ENCODE measurements at places on chromosomes 2 and 18.

DNA sequence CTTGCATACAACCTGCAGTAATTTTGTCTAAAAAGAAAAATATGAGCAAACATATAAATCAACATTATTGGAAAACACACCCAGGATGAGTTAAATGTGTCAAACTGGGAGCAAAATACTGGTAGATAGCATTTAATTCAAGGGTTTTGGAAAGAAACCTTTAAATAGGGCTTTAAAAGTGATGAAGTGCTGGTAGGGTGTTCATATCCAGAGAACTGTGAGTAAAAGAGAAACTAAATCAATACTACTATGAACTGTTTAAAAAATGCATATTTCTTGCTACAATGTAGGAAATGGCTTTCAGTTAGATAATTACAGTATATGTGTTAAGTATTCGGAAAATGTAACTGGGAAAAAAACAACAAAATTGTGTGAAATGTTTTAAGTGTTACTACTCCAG is 117.8 kb downstream of the ATAD2B start:
- no peak for DNase-seq

- DNase-seq = no peak
Observed at GRCh38 chr2:200509235-200509611, 645 bp downstream of the KCTD18 start.

- no peak for DNase-seq
Observed at GRCh38 chr2:219628986-219629901, 1.8 kb downstream of the SLC4A3 start.

DNA sequence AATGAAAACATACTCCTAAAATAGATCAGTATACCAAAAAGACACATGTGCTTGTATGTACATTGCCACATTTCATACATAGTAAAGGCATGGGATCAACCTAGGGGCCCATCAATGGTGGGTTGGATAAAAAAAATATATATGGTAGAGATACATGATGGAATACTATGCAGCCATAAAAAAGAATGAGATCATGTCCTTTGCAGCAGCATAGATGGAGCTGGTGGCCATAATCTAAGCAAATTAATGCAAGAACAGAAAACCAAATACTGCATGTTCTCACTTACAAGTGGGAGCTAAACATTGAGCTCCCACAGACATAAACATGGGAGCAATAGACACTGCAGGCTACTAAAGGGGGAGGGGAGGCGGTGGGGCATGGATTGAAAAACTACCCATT is 18.6 kb upstream of the NCOA1 start:
- no peak for DNase-seq

GRCh38 chr2:58047373-58047935 is 848 bp downstream of the VRK2 start:
- no peak for DNase-seq

DNA sequence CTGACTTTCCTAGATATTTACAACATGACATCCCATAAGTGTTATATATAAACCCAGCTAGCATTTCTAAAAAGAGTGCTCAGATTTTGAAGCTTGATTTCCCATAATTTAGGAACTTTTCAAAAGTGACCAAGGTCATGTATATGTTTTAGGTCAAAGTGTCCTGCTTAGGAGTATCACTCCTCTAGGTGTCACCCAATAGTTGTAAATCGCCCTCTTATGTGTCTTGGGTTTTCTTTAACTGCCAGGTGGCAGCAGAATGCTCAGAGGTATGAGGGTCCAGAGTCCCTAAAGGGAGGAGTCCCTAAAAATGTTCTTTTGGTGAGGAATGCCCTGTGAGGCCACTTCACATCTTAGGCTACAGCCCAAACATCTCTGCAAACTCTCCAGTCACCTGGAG is 358.3 kb downstream of the CELF4 start:
- no peak for DNase-seq

DNA sequence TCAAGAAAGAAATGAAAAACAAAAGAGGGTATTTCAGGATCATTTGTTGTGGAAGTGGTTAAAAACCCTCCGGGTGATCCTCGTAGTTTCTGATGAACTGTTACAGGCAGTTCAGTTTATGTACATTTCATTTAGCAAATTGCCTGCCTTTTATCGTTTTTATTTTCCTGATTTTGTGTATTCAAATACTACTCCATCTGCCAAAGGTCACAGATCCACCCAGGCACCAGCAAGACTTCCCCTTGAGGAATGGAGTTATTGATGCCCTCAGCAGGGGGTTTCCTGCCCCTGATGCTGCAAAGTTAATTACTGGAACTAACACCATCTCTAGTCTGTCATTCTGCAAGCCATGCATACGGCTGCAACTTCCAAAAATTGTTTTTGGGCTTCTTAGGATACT is 641.9 kb downstream of the SLC4A3 start:
- no peak for DNase-seq

DNA sequence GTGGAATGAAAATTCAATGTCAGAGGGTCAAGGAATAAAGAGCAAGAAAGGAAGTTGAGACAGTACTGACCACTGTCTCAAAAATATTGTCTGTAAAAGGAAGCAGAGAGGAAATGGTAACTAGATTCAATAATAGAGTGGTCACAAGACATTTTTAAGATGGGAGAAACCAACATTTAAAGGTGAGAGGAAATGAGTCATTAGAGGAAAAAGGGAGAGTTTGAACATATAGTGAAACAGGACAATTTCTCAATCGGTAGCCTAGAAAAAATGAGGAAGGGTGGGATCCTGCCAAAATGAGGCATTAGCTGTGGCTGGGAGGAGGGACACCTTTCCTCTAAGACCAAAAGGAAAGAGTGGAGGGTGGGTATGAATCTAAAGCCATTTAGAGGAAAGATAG is 288.5 kb downstream of the SP3 start:
- DNase-seq = no peak

DNA sequence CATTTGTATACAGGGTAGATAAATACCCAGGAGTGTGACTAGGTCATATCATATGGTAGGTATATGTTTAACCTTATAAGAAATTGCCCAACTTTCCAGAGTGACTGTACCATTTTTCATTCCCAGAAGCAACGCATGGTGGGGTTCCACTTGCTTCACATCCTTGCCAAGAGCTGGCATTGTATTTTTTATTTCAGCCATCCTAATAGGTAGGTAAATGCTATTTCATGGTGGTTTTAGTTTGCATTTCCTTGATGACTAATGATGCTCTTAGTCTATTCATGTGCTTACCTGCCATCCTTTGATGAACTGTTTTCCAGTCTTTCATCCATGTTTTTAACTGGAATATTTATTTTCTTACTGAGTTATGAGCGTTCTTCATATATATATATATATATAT is 51.9 kb downstream of the MAP4K3 start:
- DNase-seq = no peak

GRCh38 chr2:44166096-44166495 is 2.6 kb upstream of the PPM1B start:
- no peak for DNase-seq

DNA sequence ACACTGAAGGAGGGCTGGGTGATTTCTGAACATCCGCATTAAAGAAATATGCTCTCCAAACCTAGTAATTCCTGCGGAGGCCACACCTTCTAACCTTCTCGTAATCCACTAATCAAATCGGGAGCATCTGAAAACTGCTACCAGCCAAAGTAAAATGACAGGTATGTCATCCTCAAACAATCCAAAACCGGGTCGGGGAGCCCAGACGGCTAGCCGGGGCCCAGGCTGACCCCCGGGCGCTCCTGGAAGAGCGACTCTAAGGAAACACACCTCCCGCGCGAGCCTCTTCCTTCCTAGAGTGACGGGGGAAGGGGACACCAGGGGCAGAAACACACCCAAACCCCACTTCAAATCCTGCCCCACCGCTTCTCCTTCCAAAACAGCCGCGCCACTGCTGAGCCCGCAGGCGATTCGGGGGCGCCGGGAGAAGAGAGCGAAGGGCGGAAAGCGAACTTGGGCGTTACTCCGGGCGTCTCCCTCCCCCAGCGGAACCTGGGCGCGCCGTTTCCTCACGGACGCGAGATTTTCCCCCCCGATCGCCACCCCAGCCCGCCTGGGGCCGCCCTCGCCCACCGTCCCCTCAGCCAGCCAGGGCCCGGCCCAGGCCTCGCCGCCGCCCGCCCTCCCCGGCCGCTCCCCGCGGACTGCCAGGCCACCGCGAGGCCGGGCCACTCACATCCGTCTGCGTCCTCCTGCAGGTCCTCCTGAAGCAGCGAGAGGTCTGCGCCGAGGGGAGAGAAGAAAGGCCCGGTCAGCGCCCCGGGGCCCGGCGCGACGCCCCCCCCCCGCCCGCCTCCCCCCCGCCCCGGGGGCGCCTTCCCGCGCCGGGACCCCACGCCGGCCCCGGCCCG is 584 bp downstream of the PPP4R1 start:
- DNase-seq = peak; percentile 57

DNA sequence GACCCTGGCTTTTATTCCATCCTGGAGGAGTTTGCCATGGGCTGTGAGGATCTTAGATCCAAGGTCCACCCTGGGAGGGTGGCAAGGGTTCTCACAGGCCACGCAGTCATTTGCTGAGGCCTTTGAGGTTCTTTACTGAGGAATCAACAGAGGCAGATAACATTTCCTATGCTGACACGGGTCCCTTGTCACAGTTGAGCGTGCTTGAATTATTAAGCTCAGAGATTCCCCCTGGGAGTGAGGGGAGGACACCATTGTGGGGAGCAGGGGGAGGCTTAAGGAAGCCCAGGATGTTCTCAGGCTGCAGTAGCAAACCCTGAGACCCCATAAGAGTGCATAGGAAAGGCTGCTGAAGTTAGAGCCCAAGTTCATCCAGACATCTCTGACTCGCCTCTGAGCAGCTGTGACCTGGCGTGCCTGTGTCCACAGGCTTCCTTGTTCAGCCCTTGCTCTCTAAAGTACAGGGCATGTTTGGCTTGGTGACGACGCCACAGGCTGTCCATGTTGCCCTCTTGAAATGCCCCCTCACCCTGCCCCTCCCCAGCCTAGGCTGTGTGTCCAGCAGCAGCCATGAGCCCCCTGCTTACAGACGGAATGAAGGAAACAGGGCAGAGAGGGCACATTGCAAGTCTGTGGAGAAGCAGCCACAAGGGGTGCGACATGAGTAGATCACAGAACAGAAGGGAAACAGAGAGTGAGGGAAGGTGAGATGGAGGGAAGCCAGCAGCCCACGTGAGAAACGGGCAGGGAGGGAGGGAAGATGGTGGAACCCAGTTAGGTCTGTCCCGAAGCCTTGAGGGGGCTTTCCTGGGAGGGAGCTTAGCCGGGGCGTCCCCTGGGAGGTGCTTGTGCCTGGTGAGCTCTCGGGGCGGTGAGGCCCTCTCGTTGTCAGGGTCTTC is 34.0 kb downstream of the NAPG start:
- no peak for DNase-seq

- no peak for DNase-seq
Observed at GRCh38 chr2:219168526-219168925, 1.3 kb downstream of the SLC23A3 start.

- no peak for DNase-seq
Observed at GRCh38 chr18:31513189-31513935, 15.4 kb downstream of the DSG2 start.

- DNase-seq = no peak
Observed at GRCh38 chr18:39951142-39951720, 2003.8 kb upstream of the PIK3C3 start.

GRCh38 chr2:43300781-43301583 is 74.6 kb upstream of the ZFP36L2 start:
- DNase-seq = no peak

DNA sequence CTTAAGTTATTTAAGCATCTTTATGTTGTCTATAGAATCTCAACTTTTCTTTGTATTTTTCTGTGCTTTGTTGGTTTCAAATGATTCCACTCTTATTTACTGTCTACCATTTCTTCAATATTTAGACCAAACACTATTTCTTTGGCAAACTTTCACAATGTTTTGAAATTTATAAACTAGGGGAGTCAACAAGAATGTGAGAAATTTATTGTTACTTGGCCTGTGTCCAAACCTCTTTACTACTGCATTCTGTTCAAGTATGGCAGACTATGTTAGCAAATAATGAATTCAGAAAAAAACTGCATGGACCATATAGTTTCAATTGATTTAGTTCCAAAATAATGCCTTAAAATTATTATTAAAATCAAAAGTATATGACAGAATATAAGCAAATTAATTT is 470.2 kb downstream of the FBXO15 start:
- DNase-seq = no peak

DNA sequence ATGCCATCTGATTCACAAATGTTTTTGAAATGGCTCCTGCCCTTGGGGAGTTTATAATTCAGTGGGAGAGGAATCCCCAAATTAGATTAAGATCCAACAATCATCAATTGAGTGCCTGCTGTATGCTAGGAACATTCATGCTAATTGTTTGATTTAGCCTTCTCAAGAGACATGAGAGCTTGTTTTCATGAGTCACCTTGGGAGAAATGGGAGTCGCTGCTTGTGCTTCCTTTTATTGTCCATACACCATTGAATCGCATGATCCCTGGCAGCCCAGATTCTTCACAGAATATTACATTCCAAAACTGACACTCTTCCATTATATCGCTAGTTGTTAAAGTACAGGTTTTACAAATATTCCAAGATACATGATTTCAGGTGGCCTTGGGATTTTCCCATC is 106.0 kb upstream of the MAP3K20 start:
- no peak for DNase-seq

- DNase-seq = no peak
Observed at GRCh38 chr18:12377556-12378197, 650 bp upstream of the AFG3L2 start.

DNA sequence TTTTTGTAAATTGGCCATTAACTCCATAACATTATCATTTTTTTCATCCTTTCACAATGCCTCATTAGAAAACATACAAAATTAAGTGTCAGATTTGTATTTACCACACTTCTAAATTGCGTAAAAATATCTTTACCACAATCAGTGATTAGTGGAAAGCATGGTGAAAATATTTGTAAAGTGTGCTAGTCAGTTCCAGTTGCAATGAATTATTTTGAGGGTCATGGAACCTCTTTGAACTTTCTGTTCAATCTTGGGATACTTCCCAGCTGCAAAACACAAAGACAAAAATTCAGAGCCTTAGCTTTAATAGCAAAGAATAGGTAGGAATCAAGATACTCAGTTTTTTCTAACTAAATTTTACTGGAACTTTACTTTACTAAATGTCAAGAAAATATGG is 4.0 kb upstream of the COL3A1 start:
- DNase-seq = no peak

- DNase-seq = no peak
Observed at GRCh38 chr2:223870840-223871611, 33.6 kb upstream of the AP1S3 start.

- DNase-seq = peak; percentile 16
Observed at GRCh38 chr2:42125841-42126594, 43.1 kb upstream of the EML4 start.

- DNase-seq = no peak
Observed at GRCh38 chr2:135030826-135031225, 16.4 kb downstream of the MAP3K19 start.

DNA sequence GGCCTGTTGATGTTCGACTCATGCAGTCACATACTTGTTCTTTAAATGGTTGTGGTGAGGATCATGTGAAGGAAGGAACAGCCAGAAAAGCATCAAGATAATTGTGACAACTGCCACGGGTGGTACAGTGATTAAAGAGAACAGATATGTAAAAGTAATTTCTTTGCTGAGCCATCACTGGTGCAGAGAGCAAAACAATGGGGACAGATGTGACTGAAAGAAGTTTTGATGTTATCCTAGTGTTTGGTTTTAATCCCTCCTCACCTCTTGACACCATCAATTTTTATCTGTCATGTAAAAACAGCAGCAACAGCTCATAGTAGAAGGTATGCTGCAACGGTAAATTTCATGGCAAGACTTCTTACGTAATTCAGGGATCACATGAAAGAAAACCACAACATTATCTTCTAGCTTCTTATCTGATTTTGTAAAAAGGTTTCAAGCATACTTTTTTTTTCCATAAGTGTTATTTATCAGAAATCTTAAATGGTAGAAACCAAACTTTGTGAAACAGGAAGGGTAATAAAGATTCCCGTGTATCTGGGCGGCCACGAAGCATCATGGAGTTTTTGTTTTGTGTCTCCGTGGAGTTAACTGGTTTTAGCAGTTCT is 65.2 kb downstream of the PLCL1 start:
- DNase-seq = peak; percentile 35

All from stimulated activated CD4-positive, alpha-beta T cell treated with anti-CD3 and anti-CD28 coated beads, Interleukin-2, amount 100 ng/mL, for 24 hours (primary cell).